Activated T-cell treated with anti-CD3 and anti-CD28 coated beads for 48 hours (primary cell): ENCODE measurements at places on chromosomes 6 and 20.

- no peak for DNase-seq
Observed at GRCh38 chr6:118644007-118644406, 7.4 kb downstream of the CEP85L start.

DNA sequence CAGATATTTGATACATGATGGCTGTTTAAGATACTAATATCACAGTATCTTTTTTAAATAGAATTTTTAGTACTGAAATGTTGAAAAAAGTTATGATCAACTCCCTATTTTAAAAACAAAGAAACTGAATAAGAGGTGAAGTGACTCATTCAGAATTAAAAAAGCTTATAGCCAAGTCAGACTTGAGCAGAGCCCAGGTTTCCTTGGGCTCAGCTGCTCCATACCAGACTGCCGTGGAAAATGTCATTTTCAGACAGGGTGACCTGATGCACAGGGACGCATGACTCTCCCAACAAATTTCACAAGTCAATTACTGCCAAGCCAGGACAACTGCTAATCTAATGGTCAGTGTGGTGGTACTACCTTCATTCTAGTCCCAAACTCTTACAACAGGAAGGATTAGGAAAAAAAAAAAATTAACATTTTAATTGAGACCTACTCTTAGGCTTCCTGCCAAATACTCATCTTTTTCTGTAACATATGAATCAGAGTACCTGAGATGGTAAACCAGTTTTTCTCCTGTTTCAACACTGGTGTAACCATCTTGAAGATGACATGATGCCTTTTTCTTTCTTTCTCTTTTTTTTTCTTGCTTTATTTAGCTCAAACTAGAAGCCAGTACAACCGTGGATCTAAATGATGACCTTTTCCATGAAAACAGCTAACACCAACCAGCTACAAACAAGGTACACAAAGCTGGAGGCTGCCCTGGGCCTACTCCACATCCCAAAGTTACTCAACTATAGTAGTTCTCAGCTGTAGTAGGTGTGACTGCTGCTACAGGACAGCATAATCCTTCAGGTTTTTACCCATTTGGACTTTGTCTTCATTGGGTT, 30.5 kb downstream of the SLC22A23 start:
- DNase-seq, result no peak

DNA sequence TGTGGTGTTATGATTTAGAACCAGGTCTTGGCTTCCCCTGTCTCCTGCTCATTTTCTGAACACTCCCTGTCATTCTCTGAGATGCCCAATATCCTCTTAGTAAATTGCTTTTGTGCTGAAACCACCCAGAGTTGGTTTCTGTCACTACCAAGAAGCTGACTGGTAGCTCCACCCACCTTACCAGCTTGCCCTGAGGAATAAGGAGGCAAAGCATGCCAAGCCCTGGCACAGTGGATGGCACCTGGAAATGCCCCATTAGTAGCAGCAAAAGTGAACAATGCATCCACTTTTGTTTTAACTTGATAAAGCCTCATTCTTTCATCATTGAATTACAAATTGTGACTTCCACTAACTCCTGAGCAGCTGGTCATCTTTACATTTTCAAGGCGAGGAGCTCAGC, 157.7 kb downstream of the CDC5L start:
- no peak for DNase-seq

DNA sequence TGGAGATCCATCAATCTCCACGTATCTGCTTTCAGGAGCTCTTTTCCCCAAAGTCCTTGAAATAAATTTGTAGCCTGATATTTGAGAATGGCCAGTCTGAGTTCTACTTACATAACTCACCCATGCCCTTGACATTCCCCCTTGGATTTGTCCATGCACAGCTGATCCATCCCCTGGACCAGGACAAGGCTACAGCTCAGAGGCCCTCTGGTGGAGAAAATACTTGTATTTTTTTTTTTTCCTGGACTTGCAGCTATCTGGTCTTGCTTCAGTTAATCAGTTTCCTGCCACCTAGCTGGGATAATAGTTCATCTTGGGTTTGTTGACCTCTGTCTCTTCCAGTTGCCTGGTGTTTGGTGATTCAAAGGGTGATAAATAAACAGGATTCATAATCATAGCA, 467.6 kb downstream of the DHX35 start:
- no peak for DNase-seq

GRCh38 chr6:37141281-37142049, 28.5 kb upstream of the PIM1 start:
- no peak for DNase-seq

DNA sequence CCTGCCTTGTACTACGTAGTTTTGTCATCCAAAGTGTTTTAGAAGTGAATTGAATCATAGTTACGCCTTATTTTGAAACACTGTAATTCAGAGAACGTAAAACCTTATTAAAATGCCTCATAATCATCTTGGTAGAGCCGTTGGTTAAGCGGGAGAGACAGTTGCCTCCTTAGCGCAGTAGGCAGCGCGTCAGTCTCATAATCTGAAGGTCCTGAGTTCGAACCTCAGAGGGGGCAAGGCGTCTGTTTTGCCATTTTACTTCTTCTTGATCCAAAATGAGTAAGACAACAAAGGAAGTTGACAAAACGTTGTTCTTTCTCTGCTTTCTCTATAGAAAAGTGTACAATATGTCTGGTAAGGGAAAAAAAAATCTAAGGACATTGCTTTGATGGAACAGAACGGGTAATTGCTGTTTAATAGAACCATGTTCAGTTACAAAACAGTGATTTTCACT, 20.7 kb upstream of the TRIM27 start:
- DNase-seq, result peak; percentile 64

DNA sequence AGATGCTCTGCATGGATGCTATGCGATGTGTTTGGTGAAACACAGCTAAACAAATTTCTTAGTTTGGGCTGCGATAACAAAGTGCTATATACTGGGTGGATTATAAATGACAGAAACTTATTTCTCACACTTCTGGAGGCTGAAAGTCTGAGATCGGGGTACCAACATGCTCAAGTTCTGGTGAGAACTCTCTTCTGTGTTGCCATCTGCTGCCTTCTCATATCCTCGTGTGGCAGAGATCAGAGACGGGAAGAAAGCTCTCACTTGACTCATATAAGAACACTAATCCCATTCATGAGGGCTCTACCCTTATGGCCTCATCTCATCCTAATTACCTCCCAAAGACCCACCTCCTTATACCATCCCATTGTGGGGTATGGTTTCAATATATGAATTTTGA, 162.0 kb upstream of the DTNBP1 start:
- no peak for DNase-seq

DNA sequence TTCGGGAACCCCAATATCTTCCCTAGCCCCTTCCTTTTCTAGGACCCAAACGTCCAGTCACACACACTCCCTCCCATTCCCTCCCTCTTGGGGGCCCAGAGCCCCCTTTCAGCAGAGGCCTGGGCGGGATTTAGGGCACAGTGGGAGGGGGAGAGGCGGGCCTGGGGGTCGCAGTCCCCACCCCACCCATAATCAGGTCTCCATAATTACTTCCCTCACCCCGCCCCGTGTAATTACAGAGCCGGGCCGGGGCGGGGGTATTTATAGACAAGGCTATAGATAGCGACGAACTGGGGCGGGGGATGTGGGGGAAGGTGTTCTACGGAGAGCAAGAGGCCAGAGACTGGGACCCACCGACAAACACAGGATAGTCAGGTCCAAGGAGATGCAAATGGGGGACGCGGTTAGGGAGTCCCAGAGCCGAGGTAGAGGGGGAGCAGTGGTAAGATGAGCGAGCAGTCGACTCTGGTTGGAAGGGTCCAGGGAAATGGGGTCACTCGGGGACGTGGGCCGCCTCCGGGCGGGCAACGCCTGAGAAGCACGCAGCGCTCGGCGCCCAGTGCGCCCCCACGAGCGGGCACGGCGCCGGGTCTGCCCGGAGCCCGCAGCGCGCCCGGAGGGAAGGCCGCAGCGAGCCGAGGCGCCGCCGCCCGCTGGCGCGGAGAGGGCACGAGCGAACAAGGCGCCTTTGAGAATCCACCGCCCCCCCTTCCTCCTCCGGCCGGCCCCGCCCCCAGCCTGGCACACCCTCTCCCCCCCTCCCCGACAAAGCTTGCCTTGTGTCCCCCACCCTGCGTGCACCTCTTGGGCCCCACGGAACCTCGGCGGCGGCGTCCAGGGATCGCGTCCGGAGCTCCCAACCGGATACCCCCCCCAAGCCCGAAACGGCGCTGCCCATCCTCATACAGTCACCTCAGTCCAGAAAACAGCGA, 670 bp upstream of the COL11A2 start:
- no peak for DNase-seq

DNA sequence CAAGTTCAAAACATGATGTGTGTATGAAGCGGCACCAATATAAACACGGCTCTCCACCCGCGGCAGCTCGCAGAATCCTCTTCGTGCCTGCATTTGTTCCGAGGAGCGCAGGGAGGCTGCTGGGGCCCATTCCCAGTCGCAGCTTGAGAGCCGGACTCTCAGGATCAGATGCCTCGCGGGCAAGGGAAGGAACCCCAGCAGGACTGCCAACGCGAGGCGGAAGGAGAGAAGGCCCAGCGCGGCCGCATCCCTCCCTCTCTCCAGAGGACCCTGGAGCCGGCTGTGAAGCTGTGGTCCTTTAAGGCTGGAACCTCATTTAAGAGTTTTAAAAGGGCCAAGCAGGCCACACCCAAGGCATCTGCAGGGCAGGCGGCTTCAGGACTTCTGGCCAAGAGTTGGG, 44.2 kb upstream of the ZBP1 start:
- no peak for DNase-seq

- DNase-seq, result no peak
Observed at GRCh38 chr20:11642866-11643265, 274.8 kb upstream of the BTBD3 start.

DNA sequence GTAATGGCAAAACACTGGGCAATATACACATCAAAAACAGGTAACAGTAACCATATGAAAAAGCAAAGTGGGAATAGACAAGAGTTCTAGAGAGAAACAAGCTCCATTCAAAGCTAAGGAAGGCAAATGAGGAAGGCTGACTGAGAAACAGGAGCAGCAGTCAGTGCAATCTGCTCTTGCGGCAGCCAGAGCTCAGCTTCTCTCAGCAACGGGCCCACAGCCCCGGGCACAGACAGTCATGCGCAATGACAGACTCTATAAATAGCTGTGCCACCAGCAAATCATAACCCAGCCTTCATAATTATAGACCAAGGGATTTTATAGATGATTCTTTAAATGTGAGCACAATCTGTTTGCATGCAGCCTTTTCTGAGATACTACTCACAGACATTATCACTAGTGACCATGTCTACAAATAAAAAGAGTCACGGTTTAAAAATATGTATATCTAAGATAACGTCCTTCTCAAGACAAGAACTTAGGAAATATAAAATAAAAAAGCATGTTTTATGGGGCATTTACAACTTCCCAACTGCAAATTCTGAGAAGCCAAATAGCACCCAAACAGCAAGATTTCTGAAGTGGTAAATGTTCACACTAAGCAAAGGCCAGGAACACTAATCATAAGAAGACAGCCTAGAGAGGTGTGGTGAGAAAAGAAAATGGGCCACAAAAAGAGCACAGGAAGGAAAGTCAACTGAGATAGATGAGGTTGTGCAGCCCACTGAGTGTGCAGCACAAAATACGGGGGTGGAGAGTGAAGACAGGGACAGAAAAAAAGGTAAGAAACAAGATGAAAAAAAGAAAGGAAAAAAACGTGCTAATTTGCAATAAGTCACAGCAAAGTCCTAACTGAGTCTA, 39.9 kb upstream of the BEND6 start:
- DNase-seq, result no peak

GRCh38 chr20:11901127-11901526, 16.6 kb upstream of the BTBD3 start:
- no peak for DNase-seq

DNA sequence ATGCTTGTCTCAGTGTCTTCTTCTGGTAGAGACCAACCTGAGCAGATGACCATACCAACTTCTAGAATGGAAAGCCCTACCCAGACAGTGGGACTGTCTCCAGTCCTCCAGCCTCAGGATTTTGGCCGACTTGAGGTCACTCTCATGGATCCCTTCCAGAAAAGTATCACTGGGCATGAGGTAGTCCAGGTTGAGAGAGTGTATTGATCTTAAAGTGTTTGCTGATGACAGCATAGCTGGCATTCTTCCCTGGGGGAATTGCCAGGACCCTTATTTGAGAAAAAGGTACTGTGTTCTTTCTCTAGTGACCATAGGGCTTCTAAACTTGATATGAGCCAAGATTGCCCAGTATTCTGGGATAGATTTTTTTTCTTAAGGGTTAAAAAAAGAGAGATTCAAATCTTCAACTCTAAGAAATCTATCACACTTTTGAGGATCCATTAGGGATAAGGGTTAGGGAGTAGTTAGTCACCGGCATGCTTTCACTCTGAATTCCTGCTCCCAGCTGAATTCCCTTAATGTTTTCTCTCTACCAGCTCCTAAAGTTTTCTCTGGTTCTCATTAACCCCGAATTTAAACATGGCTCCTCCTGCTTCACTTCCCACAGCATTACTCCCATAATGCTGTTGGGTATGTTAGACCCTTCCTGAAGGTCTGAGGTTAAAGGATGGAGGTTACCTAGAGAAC, 73.6 kb upstream of the FLRT3 start:
- no peak for DNase-seq

DNA sequence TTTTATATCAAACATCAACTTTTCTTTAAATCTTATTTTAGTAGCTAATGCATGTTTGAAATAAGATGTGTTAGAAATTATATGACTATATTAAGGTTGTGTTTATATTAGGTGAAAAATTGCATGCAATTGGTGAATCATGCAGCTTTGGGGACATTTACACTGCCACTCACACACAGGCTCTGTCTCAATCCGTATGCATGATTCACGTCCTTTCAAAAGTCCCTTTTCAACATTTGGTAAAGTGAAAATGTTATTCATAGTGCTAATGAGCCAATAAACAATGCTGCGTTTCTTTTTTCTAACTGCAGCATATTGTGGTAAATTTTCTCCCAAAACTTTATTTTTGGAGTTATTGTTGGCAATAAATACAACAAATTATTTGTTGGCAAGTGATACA, 198.0 kb downstream of the FUT9 start:
- DNase-seq, result no peak

- no peak for DNase-seq
Observed at GRCh38 chr20:48794360-48794759, 33.4 kb downstream of the PREX1 start.

- DNase-seq, result no peak
Observed at GRCh38 chr20:57073402-57073801, 193.0 kb downstream of the BMP7 start.

- DNase-seq, result no peak
Observed at GRCh38 chr6:18883851-18884250, 496.7 kb downstream of the RNF144B start.

- no peak for DNase-seq
Observed at GRCh38 chr20:55953201-55953600, 52.1 kb downstream of the CBLN4 start.
